Endothelial cell of umbilical vein (primary cell): ENCODE measurements at places on chromosomes 7 and 10.

- DNase-seq = no peak
- H3K27me3 ChIP-seq = no peaks in the 10 kb centered on the region
- H3K36me3 ChIP-seq = no peaks in the 10 kb centered on the region
- H3K27ac ChIP-seq = no peak overlapping the region
- no peaks in the 10 kb centered on the region for H3K4me1 ChIP-seq
Measured at GRCh38 chr7:35495377-35495776, 199.6 kb downstream of the HERPUD2 start.

DNA sequence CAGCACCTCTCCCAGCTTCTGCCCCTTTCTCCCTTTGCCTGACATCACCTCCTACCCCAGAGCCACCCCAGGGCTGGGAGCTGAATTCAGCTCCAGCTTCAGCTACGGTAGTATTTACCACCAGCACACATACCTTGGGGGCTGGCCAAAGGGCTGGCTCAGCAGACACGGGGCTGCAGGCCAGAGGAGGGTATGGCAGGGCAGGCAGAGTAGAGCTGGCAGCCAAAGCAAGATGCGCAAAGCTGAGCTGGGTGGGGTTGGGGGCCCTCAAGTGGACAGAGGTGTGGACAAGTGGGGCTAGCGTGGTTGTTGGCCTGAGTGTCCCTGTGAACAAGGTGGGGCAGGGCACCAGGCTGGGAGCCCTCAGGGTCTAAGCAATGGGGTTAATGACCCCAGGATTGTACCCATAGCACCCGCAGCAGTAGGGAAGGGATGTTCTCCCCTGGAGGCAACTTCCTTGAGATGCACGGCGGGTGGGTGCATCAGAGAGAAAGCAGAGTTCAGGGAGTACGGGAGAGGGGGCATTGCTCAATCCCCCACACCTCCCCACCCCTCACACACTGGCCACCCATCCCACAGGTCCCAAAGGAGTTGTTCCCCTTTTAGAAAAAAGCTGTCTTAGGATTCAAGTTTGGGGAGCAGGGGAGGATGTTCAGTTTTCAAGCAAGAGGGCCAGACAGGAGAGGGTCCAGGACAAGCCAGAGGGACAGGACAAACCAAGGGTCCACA lies 8.0 kb downstream of the VSIR start:
- H3K27ac ChIP-seq = no peak overlapping the region
- no peak for DNase-seq
- H3K4me1 ChIP-seq = peaks cover 34% of the 10 kb centered on the region
- H3K27me3 ChIP-seq = no peaks in the 10 kb centered on the region
- H3K4me3 ChIP-seq = no peak overlapping the region

DNA sequence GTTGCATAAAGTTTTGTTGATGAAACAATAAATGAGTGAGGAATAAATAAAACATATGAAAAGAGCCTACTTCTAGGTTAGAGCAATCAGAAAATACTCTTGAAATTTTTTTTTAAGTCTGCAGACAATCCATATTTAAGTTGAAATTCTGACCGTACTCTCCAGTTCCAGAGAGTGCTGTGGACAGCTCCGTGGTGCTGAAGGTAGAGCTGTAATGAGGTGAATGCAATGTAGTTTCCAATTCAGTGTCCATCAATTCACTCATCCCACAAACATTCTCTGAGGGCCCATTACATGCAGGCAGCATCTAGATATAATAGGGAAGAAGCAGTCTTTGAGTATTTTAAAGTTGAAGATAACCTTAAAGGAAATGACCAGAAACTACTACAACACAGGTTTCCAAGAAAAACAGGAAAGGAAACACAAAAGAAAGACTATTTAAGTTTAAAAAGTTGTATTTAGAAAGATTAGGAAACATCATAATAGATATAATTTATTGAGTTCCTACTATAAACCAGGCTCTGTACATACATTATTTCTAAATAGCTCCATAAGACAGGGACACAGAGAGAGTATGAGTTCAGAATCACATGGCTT lies 44.0 kb upstream of the CRTAC1 start:
- H3K4me3 ChIP-seq = no peak overlapping the region
- H3K36me3 ChIP-seq = no peaks in the 10 kb centered on the region
- peak; percentile 13 for DNase-seq
- no peak overlapping the region for H3K27ac ChIP-seq
- H3K27me3 ChIP-seq = no peaks in the 10 kb centered on the region

- H3K27ac ChIP-seq = no peak overlapping the region
- no peaks in the 10 kb centered on the region for H3K27me3 ChIP-seq
- DNase-seq = no peak
- no peaks in the 10 kb centered on the region for H3K4me1 ChIP-seq
- no peaks in the 10 kb centered on the region for H3K36me3 ChIP-seq
Measured at GRCh38 chr10:115022733-115023132, 70.4 kb upstream of the ATRNL1 start.

DNA sequence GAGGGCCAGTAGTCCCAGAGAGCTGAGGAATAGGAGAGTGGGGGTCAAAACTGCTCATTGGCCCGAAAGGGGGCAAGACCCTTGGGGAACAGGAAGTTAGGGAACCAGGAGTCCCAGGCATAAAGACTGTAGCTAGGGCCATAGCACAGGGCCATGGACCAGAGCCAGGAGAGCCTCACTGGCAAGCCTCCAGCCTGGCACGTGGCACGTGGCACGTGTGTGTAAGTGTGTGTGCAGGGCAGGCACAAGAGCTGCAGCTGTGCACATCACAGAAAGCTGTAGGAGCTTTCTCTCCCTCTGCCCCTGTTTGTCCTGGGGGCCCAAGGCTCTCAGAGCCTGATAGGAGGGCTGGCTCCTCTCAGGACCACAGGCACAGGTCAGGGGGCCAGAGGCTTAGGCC lies 47.8 kb upstream of the SLF2 start:
- H3K4me3 ChIP-seq = no peak overlapping the region
- H3K36me3 ChIP-seq = no peaks in the 10 kb centered on the region
- no peak overlapping the region for H3K27ac ChIP-seq
- peaks cover 14% of the 10 kb centered on the region for H3K27me3 ChIP-seq
- DNase-seq = no peak

DNA sequence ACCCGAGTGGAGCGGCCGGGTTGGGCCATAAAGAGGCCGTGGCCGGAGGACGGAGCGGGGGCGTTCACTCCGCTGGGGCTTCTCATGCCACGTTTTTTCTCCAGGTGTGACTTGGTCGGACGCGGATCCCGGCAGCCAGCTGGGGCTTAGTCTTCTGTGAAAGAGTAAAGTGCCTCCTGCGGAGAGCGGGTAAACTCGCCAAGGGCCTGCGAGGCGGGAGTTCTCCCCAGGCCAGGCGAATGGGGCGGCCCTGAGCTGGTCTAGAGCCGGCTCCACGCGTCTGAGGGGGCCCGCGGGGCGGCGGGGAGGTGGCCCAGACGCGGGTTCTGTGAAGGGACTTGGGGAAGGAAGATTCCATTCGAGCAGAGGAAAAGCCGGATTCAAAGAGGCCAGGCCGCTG lies 86.3 kb upstream of the VIPR2 start:
- H3K4me3 ChIP-seq = no peak overlapping the region
- no peaks in the 10 kb centered on the region for H3K27me3 ChIP-seq
- no peak for DNase-seq
- no peaks in the 10 kb centered on the region for H3K36me3 ChIP-seq
